ENCODE measurements at places on chromosomes 11 and 22.

GRCh38 chr11:10567446-10567845 is 1.0 kb downstream of the LYVE1 start:
- no peak for DNase-seq

- no peak for DNase-seq
These were observed 6.7 kb upstream of the CAVIN3 start for GRCh38 chr11:6326985-6327384.

- no peak for DNase-seq
These were observed 74.2 kb downstream of the YAP1 start for GRCh38 chr11:102184269-102184987.

- DNase-seq = no peak
These were observed 88.1 kb upstream of the ARHGAP32 start for GRCh38 chr11:129280027-129280811.

GRCh38 chr11:114614127-114614720 is 18.6 kb upstream of the NXPE4 start:
- no peak for DNase-seq

GRCh38 chr22:35349368-35349703 is 31.6 kb upstream of the HMOX1 start:
- DNase-seq = no peak

- no peak for DNase-seq
These were observed 236.4 kb downstream of the CNTN5 start for GRCh38 chr11:99257131-99257530.

GRCh38 chr11:77019976-77020595 is 14.1 kb upstream of the B3GNT6 start:
- DNase-seq = no peak

DNA sequence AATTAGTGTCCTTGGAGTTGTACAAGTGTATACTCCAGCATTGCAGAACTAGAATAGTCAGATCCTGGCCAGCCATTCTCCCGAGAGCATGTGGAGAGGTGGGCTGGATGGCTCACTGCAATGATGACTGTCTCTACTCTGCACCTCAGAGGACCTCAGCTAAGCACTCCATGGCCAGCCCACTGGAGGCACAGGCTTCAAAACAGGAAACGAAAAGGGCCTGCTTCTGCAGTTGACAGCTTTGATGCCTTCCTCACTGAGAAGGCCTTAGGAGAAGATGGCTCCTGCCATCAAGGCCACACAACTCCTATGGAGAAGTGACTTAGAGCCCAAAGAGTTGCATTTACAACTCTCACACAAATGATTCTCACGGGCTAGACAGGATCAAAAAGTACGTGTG is 9.1 kb downstream of the POLD4 start:
- peak; percentile 1 for DNase-seq

GRCh38 chr11:33735271-33736147 is 714 bp downstream of the CD59 start:
- DNase-seq = peak; percentile 41

- no peak for DNase-seq
These were observed 27.6 kb downstream of the ALKBH3 start for GRCh38 chr11:43908191-43908590.

- DNase-seq = no peak
These were observed 203.2 kb downstream of the CSNK2A3 start for GRCh38 chr11:11149671-11150459.

GRCh38 chr22:24325105-24325757 is 54.6 kb downstream of the SPECC1L start:
- peak; percentile 55 for DNase-seq

- DNase-seq = no peak
These were observed 29.5 kb downstream of the PPFIBP2 start for GRCh38 chr11:7543302-7543701.

GRCh38 chr22:17770180-17771077 is 3.8 kb downstream of the BID start:
- no peak for DNase-seq

Data from HEK293T (cell line).